Activated naive CD4-positive, alpha-beta T cell (primary cell): ENCODE measurements at places on chromosomes 12 and 14.

DNA sequence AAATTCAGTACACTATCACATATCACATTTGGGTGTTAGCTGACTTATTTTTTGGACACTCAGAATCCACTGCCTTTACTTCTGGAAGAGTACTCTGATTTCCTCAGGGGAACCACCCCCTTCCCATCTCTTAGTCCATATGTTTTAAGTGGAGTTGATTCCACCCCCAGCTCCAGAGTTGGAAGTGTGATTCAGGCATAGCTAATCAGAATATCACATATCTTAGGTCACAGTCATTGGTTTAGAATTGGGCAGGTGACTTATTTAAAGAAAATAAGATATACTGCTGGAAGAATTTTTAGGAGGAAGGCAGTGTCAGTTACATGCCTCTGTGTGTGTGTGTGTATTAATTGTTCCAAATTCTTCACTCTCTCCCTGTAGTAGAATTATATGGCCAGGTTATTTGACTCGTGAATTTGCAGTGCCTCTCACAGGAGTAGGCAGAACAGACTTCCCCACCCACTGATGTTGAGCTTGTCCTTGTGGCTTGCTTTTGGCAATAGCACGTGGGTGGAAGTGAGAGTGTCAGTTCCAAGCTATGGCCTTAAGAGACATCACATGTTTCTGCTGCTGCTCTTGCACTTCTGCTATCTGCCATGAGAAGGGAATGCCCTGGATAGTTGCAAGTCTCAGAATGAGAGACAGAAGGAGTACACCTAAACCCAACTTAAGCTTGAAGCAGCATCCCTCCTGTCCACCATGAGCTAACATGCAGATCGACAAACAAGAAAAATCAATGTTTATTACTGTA is 6.4 kb upstream of the GAS2L3 start:
- no peak for DNase-seq

- DNase-seq: no peak
These were observed 44.0 kb upstream of the NAV3 start for GRCh38 chr12:77786675-77787074.

- DNase-seq: no peak
These were observed 2.3 kb upstream of the AGAP2 start for GRCh38 chr12:57740656-57741412.

- no peak for DNase-seq
These were observed 95.5 kb upstream of the DCN start for GRCh38 chr12:91278126-91278525.

- no peak for DNase-seq
These were observed 120.3 kb downstream of the CHST11 start for GRCh38 chr12:104576980-104577580.

GRCh38 chr12:91417650-91418049 is 235.0 kb upstream of the DCN start:
- DNase-seq: no peak

- no peak for DNase-seq
These were observed 175.1 kb downstream of the SLC38A4 start for GRCh38 chr12:46650688-46651087.

DNA sequence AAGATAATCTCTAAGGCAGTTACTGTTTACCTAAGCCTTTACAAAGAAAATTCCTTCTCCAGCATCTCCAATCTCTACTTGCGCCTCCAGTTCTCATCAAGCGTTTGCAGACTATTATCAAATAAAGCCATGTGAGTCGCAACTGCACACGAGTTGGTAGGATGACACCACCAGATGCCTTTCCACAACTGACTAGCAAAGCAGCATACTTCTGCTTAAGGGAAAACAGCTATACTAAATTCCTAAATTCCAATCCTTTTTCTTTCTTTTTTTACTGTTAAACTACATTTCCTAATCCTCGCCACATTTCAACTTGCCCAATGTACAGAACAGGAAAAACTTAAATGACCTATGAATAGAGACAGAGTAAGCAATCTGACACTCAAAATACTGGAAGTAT is 166.7 kb downstream of the ITPR2 start:
- no peak for DNase-seq

GRCh38 chr14:94752591-94753436 is 17.1 kb downstream of the GSC start:
- DNase-seq: no peak

DNA sequence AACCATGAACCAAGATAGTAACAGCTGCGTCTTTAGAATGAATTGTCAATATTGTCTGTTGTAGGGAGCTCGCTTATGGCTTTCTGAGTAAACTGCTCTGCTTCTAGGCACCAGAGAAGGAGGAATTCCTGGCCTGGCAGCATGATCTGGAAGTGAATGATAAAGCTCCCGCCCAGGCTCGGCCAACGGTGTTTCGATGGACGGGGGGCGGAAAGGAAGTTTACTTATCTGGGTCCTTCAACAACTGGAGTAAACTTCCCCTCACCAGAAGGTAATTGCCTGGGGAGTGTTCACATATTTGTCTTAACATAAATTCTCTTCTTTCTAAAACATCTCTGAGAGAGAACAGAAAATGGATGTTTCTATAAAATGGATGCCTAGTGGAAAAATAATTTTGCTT is 4.3 kb downstream of the PRKAB1 start:
- no peak for DNase-seq

DNA sequence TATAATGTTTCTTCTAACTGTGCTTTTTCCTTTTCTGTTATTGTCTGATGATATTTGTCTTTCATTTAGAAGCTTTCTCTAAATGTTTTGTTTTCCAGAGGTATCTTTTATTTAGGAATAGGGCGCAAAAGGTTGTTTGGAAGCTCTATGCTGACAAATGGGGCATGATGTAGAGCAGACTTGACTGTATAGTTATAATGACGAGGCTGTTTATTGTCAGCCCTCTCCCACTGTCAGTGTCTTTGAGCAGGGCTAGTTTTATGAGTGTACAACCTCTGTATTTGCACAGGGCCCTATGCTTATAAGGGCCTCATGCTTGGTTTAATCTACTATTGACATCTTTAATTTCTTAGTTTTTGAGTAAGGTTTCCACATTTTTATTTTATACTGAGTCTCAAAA is 158.9 kb downstream of the CCDC91 start:
- DNase-seq: no peak

DNA sequence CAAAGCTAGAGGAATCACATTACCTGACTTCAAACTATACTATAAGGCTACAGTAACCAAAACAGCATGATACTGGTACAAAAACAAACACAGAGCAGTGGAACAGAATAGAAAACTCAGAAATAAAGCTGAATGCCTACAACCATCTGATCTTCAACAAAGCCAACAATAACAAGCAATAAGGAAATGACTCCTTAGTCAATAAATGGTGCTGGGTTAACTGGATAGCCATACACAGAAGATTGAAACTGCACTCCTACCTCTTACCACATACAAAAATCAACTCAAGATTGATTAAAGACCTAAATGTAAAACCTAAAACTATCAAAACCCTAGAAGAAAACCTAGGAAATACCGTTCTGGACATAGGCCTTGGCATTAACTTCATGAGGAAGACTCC is 182.6 kb upstream of the CNOT2 start:
- no peak for DNase-seq

GRCh38 chr14:90288651-90289355 is 32.5 kb downstream of the PSMC1 start:
- no peak for DNase-seq

GRCh38 chr12:101859664-101860607 is 17.4 kb upstream of the DRAM1 start:
- no peak for DNase-seq

DNA sequence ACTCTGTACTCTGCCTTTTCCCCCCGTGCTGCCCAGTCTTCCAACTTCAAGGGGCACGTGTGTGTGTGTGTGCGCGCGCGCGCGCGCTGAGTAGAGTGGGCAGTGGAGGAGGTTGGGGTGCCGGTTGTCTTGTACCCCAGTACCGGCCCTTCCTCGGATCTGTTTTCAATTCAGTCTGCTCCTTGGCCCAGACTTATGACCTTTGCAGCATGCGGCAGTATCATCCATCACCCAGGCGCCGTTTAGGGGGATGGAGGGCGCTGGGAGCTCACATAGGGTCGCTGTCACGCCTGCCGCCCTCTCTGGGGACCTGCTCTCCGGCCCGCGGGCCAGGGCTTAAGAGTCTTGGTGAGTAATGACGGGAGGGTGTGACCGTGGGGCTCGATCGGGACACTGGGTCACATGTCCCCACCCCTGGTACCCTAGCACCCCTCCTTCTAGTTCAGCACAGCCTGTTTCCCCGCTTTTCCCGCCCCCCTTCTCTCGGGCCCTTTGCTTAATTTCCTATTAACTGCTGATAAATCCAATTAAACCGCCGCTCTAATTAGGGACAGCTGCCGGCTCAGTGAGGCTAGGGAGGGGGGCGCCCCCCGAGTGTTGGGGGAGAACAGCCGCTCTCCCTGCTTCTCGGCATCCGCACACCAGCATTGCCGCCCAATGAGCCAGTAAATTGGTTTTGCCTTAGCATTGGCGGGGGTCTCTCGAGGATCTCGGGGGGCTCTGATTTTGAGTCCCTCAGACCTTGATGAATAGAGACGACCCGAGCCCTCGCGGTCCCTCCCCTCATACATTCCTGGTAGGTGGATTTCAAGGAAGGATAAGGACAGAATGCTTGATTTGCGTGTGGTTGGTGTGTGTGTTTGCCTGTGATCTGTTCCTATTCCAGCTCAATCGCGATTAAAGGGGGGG is 9.3 kb downstream of the STAC3 start:
- DNase-seq: no peak

GRCh38 chr14:65250162-65250495 is 147.8 kb upstream of the MAX start:
- DNase-seq: no peak

DNA sequence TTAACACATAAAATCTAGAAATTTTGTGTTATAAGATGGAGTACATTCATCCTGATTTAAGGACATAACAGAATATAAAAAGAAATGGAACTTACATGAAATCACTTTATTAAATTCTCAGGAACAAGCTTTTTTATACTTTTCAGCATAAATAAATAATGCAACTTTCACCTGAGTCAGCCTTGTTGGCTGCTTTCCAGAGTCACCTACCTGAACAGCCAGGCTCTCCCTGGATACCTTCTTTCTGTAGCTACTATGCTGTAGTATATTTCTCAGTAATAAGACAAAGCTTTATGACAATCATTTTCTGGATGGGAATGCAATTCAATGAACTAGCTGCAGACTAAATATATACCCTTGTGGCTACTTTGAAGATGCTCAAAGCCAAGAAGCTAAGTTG is 111.9 kb downstream of the NTS start:
- no peak for DNase-seq

- no peak for DNase-seq
These were observed 31.0 kb downstream of the GNPTAB start for GRCh38 chr12:101799774-101800173.

- no peak for DNase-seq
These were observed 224.0 kb downstream of the KTN1 start for GRCh38 chr14:55803873-55804553.

DNA sequence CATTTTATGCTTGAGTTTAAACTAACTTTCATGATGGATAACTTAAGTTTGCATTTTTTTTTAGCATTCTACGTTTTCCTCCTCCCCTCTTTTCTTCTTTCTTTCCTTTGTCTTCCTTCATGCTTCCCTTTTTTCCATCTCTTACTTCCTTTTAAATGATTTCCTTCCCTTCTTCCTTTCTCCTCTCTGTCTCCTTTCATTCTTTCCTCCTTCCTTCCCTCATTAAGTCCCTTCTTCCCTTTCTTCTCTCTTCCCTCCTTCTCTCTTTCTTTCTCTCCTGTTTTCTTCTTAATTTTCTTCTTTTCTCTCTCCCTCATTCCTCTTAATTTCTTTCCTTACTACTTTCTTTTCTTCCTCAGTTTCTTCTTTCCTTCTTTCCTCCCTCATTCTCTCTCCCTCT is 376.0 kb downstream of the LRIG3 start:
- DNase-seq: no peak

DNA sequence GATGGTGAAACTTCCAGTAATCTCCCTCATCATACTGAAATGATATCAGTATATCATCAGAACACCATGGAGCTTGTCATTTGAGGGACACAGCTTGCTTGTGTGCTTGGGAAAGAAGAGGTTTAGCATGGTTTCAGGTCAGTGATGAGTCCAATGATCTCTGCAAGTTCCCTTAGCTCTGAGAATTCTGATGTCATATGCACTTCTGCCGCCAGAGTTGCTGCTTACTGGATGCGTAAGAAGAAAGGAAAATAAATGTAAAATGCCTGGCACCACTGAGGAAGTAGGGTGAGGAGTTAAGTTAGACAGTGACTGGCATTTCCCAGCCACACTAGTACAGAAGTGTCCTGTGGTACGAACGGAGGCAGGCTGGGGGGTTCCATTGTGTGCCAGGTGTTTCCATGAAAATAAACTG is 22.6 kb downstream of the PRKCH start:
- DNase-seq: no peak

GRCh38 chr12:69274861-69275260 is 35.5 kb downstream of the CPSF6 start:
- no peak for DNase-seq

GRCh38 chr12:91833780-91834359 is 311.8 kb downstream of the BTG1 start:
- DNase-seq: no peak

GRCh38 chr12:2691345-2692071 is 103.3 kb upstream of the FKBP4 start:
- DNase-seq: peak; percentile 30

- DNase-seq: no peak
These were observed 202.2 kb downstream of the KTN1 start for GRCh38 chr14:55782166-55782565.

DNA sequence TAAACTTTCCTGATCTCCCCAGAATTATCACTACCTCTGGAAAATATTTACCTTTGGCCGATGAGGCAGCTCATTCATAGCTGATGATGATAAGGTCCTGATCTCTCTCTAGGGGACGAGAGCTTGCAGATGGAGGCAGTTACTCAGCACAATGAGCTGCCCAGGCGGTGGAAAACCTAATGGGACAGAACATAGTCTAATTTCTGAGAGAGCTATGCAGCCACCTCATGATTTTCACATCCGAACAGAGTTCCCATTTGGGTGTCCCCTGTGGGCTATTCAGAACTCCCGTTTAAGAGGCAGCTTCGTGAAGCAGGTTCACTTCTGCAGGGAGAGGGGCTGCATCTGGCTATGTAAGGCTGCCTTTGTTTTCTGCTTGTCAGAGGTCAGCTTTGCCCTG is 724.6 kb upstream of the TMEM132C start:
- DNase-seq: no peak

DNA sequence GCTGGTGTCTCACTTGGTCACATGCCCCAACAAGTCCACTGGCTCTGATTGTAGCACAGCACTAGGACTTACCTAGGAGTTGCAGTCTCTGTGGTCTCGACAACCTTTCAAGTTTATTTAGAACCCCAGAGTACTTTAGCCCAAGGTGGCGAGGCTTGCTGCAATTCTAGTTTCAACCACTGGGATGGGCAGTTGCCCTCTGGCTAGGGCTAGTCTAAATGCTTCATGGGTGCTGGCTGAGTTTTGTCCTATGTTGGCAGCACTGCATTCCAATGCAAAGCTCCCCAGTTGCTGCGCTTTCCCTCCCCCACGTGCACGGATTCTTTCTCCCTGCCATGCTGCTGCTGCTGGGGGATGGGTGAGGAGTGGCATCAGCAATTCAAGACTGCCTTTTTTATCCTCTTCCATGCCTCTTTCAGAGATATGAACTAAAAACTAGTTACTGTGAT is 207.9 kb downstream of the SYNE2 start:
- no peak for DNase-seq
